Esophagus muscularis mucosa (tissue), 4 donors: ENCODE measurements at places on chromosomes 1 and 21. TPM values are rescaled to one million over a fixed set of nuclear protein-coding genes. Genes with fewer than 3 reads are reported as not detected.

The HOOK1 gene
- total RNA-seq = under 0.01 TPM

The MEX3A gene
- total RNA-seq = 1.6 TPM

The NOS1AP gene
- 5.0 TPM for total RNA-seq

The DLGAP3 gene
- 0.33 TPM for total RNA-seq

The ESRRG gene
- total RNA-seq = 5.4 TPM

The FALEC gene
- not detected for total RNA-seq
